ENCODE measurements at places on chromosomes 6 and 20.

GRCh38 chr6:158324136-158324535 lies 11.9 kb downstream of the TULP4 start:
- no peak for DNase-seq

DNA sequence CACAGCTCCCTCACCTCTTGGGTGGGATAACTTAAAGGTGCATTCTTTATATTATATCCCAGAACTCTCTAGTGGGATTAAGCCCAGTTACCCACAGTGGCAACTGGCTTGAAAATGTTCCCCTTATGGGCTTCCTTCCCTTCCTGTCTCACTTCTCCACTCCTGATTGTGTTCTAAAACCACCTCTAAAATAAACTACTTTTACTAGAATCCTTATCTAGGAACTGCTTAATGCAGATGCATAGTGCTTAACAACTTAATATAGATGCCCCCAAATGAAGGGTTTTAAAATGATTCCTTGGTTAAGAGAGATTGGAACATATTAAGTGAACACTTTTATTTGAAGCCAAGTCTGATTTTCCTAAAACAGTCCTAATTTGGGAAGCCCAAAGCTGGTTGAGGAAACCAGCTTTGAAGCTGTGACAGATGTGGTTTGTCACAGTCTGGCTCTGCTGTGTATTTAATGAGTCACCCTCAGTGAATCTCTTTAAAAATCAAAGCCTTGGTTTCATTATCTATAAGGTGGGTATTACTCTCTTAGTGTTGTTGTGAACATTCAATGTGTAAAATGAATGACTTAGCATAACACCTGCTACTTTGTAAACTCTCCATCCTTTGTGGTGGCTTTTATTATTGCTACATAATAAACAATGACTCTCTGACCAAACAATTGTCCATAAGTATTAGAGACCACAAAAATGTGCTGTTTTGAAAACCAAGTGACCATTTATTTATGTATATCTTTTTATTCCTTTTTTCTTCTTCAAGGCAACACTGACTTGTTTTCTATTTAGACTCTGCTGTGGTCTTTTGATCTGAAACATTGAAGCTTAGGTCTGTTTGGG lies 24.4 kb downstream of the PLCB1 start:
- no peak for DNase-seq

DNA sequence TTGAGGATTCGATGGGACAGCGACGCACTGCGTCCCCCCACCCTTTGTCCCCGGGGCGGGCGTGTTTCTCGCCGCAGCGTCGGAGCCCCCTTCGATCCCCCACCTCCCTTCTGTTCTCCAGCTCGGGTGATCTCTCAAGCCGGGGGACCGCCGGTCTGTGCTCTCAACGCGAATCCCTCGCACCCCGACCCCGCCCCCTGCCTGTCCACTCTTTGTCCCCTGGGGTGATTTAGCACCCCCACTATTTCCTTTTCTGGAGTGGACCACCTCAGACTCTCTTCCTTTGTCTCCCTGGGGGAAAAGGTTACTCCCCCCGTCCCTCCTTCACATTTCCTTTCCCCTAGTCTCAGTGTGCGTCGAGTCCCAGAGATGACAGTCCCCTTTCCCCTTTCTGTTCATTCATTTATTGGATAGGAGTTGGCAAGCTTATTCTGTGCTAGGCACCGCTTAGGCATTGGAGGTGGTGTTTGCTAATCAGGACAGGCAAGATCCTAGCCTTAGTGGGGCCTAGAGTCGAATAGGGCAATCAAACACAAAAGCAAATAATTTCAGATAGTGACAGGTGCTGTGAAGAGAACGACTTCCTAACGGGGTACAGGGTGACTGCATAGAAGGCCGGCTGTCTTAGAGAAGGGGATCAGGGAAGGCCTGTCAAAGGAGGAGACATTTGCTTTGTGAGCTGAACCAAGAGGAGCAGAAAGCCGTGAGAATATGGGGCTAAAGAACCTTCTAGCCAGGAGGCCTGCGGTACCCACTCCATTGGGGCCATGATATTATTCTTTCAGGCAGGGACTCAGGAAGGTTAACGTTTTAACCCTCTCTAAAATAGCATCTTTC lies 741 bp downstream of the PTPN1 start:
- no peak for DNase-seq

GRCh38 chr6:29760328-29760727 lies 37.1 kb downstream of the HLA-F start:
- no peak for DNase-seq

GRCh38 chr6:154986787-154987235 lies 8.3 kb upstream of the TIAM2 start:
- no peak for DNase-seq

GRCh38 chr6:35185971-35186370 lies 27.8 kb upstream of the SCUBE3 start:
- DNase-seq: no peak

DNA sequence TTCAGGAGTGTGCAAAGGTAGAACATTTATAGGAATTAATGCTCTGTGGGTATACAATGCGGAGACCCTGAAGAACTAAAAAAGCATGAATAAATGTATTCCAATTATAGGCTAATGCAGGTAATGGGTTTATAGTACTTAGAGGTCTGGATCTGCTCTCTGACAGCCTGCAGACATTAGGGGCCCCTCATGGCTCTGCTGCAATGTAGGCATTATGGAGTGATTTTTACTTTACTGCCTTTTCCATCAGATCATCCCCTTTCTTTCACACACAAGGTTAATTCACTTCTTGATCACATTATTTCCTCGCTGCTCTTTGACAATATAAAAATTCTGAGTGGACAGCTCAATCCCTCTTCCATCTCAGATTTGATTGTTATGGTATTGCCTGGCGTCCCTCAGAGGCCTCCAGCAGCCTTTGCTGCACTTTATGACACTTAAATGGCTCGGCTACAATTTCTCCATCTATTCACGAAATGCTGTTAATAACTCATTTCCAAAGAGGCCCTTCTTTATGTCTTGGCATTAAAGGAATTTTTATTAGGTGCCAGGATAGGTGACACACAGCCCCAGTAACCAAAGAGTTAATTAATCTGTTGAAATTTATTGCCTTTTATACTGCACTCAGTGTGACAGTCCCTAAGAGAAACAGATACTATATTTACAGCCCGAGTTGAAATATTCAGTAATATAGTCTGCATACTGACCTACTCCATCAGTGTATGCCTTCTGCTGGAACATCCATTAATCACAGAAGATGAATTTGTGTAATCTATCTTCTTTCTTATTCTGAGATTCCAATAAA lies 33.4 kb upstream of the SLC35B3 start:
- DNase-seq: no peak

- DNase-seq: no peak
These were observed 197.1 kb downstream of the TAF4 start for GRCh38 chr20:61868466-61869090.

- no peak for DNase-seq
These were observed 6.5 kb downstream of the ELOVL5 start for GRCh38 chr6:53342217-53342616.

DNA sequence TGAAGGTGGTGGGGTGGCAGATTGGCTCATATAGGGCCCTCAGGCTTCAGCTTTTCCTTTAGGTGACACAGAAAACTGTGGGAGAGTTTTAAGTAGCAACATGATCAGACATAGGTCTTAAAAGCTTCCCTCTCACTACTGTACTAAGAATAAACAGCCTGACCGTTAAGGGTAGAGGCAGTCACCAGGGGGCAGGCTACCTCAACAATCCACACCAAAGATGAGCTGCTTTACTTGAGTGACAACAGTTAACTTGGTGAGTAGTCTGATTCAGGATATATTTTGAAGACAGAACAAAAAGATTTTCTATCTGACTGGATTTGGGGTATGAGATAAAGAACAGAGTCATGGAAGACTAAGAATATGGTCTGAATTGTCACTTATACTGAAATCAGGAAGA lies 193.1 kb upstream of the SHLD1 start:
- no peak for DNase-seq

DNA sequence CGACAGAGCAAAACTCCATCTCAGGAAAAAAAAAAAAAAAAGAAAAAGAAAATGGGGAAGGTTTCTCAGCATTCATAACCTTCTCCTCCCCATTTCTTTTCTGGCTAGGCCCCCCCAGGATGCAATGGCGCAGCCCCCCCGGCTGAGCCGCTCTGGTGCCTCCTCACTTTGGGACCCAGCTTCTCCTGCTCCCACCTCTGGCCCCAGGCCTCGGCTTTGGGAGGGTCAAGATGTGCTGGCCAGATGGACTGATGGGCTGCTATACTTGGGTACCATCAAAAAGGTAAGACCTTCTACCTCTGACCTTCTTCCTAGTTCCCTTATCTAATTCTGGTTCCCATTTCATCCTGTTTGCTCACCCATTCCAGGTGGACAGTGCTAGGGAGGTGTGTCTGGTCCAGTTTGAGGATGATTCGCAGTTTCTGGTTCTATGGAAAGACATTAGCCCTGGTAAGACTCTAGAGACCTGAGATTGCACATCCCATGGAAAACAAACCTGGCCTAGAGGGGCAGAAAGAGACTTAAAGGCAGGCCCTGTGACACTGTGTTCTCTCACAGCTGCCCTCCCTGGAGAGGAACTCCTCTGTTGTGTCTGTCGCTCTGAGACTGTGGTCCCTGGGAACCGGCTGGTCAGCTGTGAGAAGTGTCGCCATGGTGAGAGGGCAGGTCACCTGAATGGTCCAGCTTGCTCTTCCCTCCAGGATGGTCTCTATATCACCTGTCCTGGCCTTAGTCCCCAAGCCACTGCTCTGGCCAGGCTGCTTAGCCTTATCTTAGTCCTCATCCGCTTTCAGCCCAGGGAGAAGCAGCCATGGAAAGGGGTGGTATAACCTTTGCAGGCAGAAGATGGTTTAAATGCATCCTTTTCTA lies 1.6 kb downstream of the PHF1 start:
- DNase-seq: no peak

DNA sequence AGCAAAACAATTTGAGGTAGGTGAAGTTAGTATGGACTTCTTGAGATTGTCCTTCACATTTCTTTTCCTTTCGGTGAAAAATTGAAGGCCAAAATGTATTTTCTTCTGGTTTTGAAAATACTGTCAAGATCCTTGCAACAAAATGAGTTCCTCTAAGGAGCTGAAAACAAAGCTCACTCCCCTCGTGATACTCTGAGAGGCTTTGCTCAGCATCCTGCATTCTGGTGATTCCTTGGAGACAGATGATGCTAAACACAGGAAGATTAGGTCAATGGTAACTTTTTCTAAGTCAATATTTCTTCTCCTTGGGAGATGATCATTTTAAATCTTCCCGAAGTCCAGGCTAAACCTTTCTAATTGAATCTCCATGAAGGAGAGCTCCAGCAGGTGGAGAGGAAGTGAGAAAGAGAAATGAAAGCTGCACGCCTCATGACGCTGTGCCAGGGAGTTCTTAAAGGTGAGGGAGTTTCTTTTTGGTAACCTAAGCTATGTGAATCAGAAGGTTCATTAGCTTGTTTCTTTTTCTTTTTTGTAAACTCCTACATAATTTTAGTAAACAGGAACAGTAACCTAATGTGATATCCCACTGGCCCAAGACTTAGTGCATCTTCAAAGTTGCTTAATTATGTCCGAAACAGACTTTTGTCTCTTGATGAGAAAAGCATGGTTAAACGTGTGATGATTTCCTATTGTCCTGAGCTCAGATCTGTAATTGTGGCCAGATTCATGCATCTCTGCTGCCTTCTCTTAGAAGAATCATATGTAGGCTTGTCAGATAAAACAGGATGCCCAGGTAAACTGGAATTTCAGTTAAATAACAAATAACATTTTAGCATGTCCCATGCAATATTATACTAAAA lies 15.0 kb downstream of the ESR1 start:
- DNase-seq: no peak

- no peak for DNase-seq
These were observed 1336.7 kb upstream of the CITED2 start for GRCh38 chr6:140711019-140711613.

- no peak for DNase-seq
These were observed 21.3 kb downstream of the HLA-E start for GRCh38 chr6:30510419-30511168.

DNA sequence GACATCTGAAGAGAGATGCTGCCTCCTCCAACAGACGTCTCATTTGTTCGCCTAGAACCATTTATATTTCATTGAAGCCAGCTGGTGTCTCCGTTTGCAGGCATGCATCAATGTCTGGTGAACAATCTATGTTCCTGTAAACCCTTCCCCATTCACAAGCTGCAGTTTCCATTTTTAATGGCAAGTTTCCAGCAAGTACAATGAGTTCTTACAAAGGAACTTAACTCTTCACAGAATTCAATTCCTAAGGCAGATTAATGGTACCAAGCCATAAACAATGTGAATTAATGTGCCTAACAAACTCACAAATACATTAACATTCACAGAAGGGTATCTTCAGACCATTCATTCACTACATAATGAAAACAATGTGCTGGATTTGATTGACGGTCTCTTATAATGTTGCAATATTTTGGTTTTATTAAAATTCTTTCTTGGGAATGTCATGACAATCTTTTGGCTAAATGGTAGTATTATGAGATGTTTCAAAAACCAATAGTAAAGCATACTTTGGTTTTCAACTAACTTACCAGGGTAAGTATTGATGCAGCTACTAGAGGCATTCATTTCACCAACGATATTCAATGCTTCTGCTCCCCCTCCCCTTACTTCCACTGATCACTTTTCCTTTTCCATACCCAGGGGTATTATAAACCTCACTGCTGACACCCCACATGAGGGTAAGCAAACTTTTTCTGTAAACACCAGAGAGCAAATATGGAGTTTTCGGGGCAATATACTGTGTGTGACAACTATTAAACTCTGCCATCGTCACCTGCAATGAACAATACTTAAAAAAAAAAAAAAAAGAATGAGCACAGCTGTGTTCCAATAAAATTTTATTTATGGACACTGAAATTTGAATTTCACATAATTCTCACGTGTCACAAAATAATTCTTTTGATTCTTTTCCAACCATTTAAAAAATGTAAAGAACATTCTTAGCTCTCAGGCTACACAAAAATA lies 4.2 kb downstream of the AKIRIN2 start:
- no peak for DNase-seq

DNA sequence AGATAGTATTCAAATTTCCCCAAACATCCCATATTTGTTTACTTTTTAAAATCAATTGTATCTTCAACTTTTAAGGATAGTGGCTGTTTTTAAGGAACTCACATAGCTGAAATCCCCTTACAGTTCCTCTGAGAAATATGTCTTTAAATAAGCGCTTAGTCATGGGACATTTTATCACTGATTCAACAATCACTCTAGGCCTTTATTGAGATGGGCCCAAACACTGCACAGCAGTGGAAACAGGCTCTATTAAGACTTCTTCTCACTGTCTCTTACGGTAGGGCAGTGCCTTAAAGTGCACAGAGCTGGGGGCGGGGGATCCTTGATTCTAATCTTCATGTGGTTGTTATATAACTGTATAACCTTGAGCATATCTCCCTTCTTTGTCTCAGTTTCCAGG lies 59.8 kb upstream of the RREB1 start:
- no peak for DNase-seq
